ENCODE measurements at places on chromosomes 5 and 9.

DNA sequence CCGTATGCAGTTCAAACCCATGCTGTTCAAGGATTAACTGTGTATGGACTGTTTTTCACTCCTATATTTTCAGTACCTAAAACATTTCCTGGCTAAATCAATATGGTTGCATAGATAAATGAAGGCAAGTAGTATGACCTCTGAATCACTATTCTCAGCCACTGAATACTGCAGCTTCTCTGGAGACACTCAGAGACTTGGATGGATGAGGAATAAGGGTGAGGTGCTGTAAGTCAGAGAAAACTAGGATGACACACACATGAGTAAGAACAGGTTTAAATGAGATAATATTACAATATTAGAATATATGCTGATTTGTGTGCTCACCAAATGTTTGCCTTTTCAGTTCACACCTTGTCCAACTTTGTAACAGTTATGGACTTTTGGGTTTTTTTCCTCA is 26.0 kb upstream of the ANXA1 start:
- DNase-seq, result no peak

- no peak for DNase-seq
These were observed 210.6 kb downstream of the ATP10B start for GRCh38 chr5:160641405-160641804.

GRCh38 chr5:132764671-132765238 is 12.3 kb downstream of the SEPTIN8 start:
- no peak for DNase-seq

- DNase-seq, result no peak
These were observed 540.9 kb upstream of the SGCD start for GRCh38 chr5:155786108-155786507.

DNA sequence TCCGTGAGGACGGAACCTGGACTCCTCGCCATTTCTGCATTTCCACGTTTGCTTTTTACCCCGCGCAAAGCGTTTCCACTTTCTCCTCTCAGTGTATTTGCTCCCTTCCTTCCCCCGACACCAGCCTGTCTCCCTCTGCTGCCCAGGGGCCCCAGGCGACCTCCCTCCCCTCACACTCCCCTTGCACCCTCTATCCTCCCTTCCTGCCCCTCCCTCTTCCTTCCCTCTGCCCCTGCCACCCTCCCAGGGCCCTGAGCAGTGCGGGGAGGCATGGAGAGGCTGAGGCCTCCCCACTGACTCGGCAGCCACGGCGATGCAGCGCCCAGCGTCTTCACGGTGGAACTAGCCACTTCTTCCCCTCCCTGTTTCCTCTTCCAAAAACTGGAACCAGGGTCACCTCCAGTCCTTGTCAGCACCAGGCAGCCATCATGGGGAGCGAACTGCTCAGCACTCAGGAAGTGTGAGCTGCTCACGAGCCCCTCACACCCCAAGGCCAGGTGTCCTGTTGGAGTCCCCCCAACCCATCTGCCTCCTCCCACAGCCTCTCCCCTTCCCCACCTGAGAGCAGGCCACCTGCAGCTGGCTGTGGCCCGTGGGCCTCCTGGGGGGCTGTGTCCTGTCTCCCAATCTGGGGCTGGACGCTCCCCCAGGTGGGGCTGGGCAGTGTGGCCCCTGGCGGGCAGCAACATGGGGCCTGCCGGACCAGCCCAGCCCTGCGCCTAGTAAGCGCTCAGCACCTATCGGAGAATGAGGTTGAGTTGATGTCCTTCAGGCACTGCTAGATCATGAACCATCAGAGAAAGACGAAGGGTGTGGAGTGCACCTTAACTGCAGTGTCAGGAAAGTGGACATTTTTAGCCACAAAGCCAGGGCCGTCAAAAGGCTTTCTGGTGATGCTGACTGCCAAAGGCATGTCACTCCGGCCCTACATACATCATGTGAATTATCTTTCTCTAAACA is 17.5 kb downstream of the UBE2QL1 start:
- no peak for DNase-seq

GRCh38 chr9:35385042-35385441 is 104.9 kb upstream of the RUSC2 start:
- no peak for DNase-seq

GRCh38 chr9:16928179-16928945 is 57.9 kb upstream of the BNC2 start:
- no peak for DNase-seq

GRCh38 chr9:98897745-98898144 is 46.0 kb upstream of the COL15A1 start:
- DNase-seq, result no peak

DNA sequence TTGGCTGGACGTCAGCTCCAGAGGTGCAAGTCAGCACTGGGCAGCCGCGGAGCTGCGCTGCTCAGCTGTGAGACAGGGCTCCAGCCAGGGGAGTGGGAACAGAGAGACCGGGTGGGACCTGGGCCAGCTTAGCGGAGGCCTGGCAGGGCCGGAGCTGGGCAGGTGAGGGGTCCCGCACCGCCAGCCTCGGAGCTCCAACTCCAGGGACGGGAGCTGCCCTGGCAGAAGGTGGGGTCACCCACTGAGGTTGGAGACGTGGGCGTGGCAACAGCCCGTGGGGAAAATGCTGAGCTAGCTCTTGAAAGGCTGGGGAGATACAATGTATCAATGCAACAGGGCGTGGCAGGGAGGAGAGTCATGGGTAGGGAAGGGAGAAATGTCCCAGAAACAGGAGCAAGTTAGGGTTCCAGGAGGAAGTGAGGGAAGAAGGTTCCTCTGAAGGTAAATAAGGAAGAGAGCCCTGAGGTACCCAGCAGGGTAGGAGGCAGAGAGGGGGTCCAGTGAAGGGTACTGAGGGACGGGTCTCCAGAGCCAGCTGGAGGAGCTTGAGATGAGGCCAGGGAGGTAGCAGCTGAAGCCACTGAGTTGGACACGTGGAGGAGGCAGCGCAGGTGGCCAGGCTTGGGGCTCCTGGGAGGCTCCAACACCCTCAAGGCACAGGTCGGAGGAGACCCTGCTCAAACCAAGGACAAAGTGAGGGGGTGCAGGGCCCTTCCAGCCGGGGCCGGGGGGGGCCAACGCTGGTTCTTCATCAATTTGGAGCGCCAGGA is 736 bp upstream of the NKD2 start:
- DNase-seq, result no peak

DNA sequence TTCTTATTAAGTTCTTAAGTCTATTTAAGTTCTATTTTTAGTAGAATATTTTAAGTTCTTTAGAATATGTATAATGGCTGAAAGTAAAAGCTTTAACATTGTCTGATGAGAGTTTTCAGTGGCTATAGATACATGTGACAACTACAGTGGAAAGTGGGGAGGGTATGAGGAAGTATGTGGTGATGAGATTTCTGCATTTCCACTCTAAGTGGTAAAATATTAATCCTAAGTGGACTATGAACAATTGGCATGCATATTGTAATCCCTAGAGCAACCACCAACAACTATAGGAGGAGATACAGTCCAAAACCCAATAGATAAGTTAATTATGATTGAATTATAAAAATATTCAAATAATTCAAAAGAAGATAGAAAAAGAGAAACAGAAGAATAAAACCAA is 183.6 kb downstream of the GADD45G start:
- DNase-seq, result no peak

DNA sequence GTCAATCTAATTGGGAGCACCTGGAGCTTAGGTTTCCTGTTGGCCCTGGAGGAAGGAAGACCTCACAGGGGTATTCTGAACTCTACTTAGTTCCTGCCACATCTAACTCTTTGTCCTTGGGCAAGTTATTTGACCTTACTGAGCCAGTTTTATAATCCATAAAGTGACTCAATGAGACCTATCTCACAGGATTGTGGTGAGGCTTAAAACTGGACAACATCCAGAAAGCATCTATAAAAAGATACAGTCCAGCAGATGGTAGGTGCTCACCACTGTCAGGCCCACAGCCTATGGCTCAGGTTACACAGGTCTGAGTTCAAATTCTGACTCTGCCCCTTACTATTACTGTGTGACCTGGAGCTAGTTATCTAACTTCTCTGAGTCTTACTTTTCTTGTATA is 23.3 kb downstream of the KCNV2 start:
- no peak for DNase-seq

GRCh38 chr5:35246411-35246810 is 16.1 kb upstream of the PRLR start:
- no peak for DNase-seq

- no peak for DNase-seq
These were observed 50.5 kb downstream of the CXXC5 start for GRCh38 chr5:139698490-139699146.

GRCh38 chr9:131303381-131304321 is 14.1 kb downstream of the PLPP7 start:
- DNase-seq, result no peak

GRCh38 chr9:113349445-113350094 is at the start of gene BSPRY:
Gene BSPRY (plus strand): TSS chr9:113349541. CDS start chr9:113349580, 39 bp downstream.
- DNase-seq, result peak; percentile 5

DNA sequence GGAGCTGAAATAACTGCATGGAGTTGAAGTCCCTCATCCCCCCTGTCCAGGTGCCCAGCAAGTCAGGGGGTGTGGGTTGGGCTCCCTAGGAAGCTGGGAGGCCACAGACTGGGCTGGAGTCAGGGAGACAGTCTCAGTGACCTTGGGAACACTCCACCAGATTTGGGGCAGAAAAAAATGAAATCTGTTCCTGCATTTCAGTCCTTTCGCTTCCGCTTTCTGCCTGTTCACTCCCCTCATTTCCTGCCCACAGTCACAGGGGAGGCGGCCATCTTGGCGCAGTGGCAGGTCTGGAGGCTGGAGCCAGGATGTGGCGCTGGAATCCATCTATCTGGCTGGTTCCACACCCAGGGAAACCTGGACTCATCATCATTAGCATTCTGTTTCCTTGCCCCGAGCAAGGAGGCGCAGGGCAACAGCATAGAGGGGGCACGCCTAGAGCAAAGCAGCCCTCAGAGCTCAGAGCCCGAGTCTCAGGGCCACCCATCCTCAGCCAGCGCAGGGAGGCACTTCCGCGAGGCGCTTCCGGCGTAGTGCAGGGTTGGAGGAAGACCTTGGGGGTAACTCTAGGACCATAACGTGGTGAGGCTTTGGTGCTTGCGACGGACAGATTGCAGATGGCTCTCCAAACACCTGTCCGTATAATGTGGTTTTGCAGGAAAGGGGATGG is 86.2 kb upstream of the HSPA9 start:
- no peak for DNase-seq

DNA sequence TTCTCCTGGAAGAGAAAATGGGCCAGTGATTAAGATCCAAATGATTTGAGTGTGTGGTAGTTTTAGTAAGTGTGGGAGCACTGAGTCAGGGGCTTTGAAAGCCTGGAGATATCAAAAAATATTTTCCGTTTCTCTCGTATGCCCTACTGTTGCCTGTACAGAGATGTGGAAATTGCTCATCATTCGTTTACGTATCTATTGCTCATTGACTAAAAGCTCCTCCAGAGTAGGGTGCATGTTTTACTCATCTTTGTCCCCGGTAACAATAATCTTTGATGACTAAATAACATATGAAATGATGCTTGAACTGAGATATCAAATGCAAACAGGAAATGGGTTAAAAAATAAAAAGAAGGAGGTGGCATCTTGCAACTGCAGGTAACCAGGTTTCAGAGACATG is 114.2 kb upstream of the FST start:
- no peak for DNase-seq

DNA sequence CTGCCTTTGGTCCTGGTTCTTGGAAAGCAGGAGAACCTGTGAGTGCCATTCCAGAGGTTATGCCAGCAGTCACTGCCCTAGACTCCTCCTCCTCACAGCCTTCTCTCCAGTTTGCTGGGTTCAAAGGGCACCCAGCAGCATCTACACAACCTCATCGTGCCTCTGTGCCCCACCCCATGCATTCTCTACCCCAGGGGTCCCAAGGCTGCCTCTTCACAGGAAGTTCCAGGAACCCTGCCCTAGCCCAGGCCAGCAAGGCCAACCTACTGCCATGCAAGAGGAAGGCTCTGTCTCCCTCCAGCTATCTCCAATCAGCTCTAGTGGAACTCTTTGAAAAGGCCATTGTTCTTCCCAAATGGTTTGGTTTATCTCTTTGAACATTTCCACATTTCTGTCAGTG is 21.2 kb downstream of the ENC1 start:
- DNase-seq, result no peak

DNA sequence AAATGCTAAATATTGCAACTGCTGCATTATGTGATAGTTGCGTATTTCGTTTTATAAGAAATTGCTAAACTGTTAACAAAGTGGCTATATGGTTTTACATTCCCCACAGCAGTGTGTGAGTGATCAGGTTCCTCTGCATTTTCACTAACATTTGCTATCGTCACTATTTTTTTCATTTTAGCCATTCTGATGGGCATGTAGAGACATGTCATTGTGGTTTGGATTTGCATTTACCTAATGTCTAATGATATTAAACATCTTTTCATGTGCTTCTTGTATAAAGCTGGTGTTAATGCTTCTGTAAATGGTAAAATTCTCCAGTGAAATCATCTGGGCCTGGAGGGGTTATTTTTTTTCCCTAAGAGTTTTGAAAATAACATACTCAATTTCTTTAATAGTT is 61.6 kb downstream of the ERCC6L2 start:
- DNase-seq, result no peak

GRCh38 chr9:20271723-20272122 is 350.6 kb downstream of the MLLT3 start:
- DNase-seq, result no peak

GRCh38 chr9:38523121-38523520 is 97.3 kb downstream of the ANKRD18A start:
- no peak for DNase-seq

DNA sequence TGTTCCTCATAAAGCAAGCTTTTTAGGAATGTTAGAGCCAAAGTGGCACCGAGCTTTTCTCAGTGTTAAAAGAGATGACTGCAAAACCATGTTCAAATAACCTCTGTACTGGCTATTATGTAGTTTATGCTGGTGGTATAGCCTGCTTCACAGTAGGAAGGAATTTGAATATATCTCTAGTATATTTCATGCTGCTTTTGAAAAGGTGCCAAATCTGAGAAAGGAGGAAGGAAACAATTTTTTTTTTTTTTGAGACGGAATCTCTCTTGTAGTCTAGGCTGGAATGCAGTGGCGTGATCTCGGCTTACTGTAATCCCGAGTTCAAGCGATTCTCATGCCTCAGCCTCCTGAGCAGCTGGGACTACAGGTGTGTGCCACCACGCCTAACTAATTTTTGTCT is 13.5 kb downstream of the CREBRF start:
- DNase-seq, result no peak

- no peak for DNase-seq
These were observed 103.5 kb downstream of the STARD4 start for GRCh38 chr5:111408817-111409216.

GRCh38 chr9:134195558-134195957 is 31.2 kb upstream of the RNU6ATAC start:
- DNase-seq, result no peak

- DNase-seq, result no peak
These were observed 176.0 kb upstream of the FREM1 start for GRCh38 chr9:15086156-15086763.

- no peak for DNase-seq
These were observed 17.1 kb upstream of the KIF12 start for GRCh38 chr9:114116126-114116747.

DNA sequence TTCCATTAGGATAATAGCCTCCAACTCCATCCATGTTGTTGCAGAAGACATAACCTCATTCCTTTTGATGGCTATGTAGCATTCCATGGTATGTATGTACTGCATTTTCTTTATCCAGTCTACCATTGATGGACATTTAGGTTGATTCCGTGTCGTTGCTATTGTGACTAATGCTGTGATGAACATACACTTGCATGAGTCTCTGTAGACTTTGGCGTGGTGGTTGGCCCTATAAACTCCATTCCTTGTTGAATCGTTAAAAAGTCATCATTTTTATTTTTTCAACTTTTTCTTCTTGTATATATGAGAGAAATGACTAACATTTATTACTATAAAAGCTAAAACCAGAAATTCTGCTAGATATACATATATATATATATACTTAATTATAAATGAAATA is 1491.9 kb upstream of the CDH6 start:
- DNase-seq, result no peak
